ENCODE measurements at places on chromosomes 13 and 19. TPM values are rescaled to one million over a fixed set of nuclear protein-coding genes. Genes with fewer than 3 reads are reported as not detected.

DNA sequence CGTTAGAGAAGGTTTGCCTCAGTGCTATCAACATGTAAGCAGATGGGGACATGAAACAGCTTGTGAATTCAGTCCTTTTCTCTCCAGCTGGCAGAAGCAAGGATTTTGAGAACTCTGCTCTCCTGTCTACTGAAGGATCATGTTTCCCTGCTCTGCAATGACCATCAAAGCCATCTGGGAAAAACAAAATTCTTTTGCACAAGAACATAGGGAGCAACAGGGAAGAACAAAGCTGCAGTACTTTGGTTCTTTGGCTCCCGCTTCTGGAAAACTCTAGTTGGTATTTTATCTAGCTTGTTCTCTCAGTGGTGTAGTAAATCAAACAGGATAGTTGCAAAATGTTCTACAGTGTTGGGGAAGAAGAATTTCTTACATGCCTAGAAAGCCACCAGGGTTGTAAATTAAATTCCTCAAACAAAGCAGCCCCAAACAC, 270.4 kb downstream of the ENOX1 start:
- DNase-seq: no peak

DNA sequence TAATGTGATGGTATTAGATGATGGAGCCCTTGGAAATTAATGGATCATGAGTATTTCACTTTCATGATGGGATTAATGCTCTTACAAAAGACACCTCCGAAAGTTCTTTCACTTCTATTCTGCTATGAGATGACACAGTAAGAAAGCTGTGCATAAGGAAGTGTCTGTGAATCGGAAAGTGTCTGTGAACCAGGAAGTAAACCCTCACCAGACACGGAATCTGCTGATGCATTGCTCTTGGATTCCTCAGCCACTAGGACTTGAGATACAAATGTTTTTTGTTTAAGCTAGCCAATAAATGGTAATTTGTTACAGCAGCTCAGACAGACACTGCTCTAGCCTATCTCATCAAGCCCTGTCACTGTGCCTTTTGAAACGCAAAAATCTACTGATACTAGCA, 440.4 kb upstream of the PRR20A start:
- no peak for DNase-seq

The ENOX1 gene
- 1.5 TPM for total RNA-seq

The PDX1 gene
- not detected for total RNA-seq

- no peak for DNase-seq
Observed at GRCh38 chr13:81713201-81713600, 1372.3 kb upstream of the SPRY2 start.

DNA sequence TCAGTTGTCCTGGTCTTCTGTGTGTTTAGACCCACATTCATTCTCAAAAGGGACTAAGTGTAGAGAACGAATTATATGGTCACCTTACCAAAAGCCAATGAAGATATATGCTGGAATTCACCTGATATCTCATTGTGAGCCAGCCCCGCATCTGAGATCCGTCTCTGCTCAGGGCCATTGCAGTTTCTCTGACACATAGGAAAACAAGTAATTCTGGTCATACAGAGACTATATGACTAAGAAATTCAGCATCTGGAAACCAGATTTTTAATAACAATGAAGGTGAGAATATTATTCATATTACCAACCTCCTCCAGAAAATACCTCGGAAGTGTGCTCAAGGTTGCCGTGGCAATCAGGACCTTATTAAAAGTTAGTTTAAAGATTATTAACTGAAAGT, 278.6 kb upstream of the EDNRB start:
- no peak for DNase-seq

The TEX26 gene
- total RNA-seq: not detected

The ZNF677 gene
- total RNA-seq: 4.7 TPM

GRCh38 chr13:111975539-111976473, 91.1 kb upstream of the SOX1 start:
- no peak for DNase-seq

- no peak for DNase-seq
Observed at GRCh38 chr13:99335603-99336002, 28.4 kb upstream of the GPR183 start.

The S1PR5 gene
- total RNA-seq: not detected

GRCh38 chr13:70172946-70173597, 64.8 kb upstream of the KLHL1 start:
- no peak for DNase-seq

The TSSK6 gene
- not detected for total RNA-seq

- DNase-seq: no peak
Observed at GRCh38 chr13:39099231-39099630, 61.0 kb downstream of the NHLRC3 start.

DNA sequence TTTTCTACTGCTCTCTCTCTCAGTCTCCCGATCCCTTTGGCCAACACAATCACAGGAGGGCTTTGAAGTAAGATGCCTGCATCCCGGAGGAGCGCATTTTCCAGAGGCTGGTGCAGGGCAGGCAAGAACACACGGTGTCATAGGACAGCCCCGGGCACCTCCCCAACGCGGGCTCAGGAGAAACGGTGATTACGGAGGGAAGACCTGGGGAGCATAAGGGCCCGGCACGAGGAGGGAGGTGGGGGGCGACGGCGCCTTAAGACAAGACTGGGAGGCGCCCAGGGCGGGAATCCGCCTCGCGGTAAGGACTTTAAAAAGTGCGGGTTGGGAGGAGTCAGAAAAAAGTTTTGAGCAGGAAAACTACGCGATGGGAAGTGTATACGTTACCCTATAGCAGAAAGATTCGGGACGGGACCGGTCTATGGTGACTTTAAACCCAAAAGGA, 18.7 kb upstream of the ZNF888 start:
- peak; percentile 32 for DNase-seq

DNA sequence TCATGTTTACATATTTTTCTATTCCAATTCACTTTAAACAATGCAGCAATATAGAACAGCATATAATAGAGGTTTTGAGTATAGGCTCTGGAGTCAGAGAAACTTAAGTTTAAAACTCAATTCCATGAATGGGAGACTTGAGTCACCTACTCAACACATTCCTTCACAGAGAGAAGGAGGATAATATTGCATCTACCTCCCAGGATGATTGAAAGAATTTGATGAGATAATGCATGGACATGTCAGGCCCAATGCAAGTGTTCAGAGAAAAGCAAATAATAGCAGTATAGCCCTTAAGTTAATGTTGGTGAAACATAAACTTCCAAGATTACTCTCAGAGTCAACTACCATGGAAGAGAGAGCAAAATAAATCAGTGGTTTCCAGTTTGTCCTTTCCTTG, 170.2 kb downstream of the DCLK1 start:
- no peak for DNase-seq

GRCh38 chr19:8525401-8525684, 11.4 kb upstream of the ZNF414 start:
- DNase-seq: no peak

GRCh38 chr19:4449022-4449638, 8.5 kb downstream of the UBXN6 start:
- DNase-seq: no peak
